ENCODE measurements at places on chromosomes 6 and 20.

DNA sequence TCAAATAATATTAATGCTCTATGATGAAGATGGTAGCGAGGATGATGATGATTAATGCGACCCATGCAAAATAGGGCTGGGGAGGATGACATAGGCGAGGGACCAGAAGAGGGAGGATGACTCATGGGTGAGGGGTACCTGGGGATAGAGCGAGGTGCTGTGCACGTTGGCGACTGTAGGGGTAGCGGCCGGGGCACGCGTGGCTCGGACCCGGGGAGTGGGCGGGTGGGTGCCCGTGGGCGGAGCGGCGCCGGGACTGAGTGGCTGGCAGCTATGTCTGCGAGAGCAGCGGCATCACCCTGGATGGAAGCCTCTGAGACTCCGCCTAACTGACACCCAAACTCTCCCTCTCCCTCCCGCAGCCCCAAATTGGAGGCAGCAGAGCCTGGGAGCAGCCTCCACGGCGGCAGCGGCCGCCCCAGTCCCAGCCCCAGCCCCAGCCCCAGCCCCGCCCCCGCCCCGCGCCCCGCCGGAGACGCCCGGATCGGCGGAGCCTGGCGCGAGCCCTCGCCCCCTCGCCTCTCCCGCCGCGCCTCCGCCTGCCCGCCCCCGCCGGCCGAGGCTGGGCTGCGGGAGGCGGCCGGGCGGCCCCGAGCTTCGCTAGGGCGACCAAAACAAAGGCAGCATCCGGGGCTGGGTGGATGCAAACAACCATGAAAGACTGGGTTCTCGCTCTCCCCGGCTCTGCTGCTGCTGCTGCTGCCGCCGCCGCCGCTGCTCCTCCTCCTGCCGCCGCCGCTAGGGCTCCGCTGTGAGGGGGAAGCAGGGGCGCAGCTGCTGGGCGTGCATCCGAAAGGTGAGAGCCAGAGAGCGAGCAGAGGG, at the start of gene RIMS1:
RIMS1 (plus strand) TSS at position 367 of the 822 bp plus-strand sequence. CDS start 474 bp downstream, outside the sequence.
- no peak for DNase-seq

- DNase-seq, result no peak
Observed at GRCh38 chr6:158626360-158627167, 18.0 kb downstream of the DYNLT1 start.

DNA sequence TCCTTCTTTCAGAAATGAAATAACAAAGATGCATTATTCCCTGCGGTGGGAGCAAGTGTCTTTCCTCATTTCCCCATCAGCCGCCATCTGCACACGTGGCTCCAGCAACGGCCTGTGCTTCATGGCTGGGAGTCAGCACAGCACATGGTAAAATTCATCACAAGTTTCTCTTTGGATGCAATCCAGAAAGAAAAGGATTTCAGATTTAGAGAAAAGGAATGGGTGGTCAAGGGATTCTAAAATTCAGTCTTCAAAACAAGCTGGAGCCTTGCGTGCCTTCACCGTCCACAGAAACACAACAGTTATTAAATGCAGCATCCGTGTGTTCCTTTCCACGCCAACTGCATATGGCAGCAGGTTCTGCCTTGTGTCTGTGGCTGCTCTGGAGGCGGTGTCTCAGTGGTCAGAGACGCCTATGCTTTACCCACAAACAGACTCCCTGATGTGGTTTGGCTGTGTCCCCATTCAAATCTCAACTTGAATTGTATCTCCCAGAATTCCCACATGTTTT, 107.6 kb downstream of the THBS2 start:
- no peak for DNase-seq

DNA sequence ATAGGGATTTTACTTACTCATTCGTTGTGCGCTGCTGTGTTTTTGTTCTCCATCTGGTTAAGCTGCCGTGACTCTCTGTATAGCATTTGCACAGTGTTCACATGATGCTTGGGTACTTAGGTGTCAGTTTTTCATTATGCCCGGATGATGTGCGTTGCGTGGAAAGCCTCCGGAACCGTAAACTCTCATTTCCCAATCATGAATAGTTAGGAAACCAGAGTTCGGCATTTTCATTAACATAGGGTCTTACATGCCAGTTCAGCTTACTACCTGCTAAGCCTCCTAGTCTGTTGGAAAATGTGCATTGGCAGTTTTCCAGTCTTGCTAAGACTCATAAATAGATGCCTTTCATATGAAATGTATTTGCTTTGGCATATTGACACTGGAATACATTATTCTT, 483.4 kb upstream of the FLRT3 start:
- no peak for DNase-seq
